ENCODE measurements at places on chromosomes 5 and 9.

- DNase-seq: no peak
Observed at GRCh38 chr5:68746643-68747420, 347.0 kb upstream of the SLC30A5 start.

GRCh38 chr9:20219437-20219836, 402.9 kb downstream of the MLLT3 start:
- DNase-seq: no peak

- no peak for DNase-seq
Observed at GRCh38 chr5:168174376-168174775, 117.1 kb upstream of the WWC1 start.

GRCh38 chr9:33840381-33840780, 23.4 kb downstream of the UBE2R2 start:
- DNase-seq: no peak

GRCh38 chr5:149147676-149148075, 6.4 kb downstream of the ABLIM3 start:
- DNase-seq: no peak

DNA sequence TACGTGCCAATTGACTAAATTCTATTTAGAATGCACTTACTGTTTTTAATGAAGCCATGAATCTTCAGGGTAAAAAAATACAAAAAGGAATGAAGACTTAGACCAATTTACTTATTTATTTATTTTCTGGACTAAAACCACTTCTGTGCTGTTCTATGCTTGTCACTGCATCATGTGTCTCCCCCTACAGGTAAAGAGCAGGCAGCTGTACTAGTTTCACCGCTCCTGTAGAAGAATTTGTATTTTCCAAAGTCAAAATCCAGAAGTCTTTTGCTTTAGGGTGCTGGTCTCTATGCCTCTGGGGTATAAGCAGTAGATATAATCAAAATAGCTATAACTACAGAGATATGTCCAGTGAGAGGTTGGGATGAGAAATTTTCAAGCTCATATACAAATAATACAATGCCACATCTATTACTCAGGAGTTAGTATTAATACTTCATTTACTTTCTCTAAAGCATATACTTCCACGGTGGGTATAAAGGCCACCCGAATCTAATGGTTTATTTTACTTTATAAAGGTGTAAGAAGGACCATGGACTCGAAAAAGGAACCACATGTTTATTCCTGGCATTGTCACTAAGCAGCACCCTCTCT, 591.5 kb downstream of the RAB3C start:
- DNase-seq: peak; percentile 40

DNA sequence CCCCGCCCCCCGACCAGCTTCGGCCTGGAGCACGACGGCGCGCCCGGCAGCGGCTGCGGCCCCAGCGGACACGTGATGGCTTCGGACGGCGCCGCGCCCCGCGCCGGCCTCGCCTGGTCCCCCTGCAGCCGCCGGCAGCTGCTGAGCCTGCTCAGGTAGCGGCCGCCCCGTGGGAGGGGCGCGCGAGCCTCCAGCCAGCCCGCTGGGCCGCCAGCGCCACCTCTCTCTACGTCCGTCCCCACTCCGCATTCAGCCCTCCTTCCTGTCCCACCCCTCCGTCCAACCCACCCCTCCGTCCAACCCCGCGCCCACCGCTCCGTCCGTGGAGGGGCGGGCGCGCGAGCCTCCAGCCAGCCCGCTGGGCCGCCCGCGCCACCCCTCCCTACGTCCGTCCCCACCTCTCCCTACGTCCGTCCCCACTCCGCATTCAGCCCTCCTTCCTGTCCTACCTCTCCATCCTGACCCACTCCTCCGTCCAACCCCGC, 6.5 kb downstream of the ADAMTS13 start:
- DNase-seq: peak; percentile 65

GRCh38 chr5:40798801-40799210, 632 bp upstream of the PRKAA1 start:
- DNase-seq: no peak

GRCh38 chr5:109105631-109106267, 304.0 kb downstream of the PJA2 start:
- DNase-seq: no peak

- DNase-seq: no peak
Observed at GRCh38 chr9:136229096-136230065, 16.2 kb downstream of the QSOX2 start.

DNA sequence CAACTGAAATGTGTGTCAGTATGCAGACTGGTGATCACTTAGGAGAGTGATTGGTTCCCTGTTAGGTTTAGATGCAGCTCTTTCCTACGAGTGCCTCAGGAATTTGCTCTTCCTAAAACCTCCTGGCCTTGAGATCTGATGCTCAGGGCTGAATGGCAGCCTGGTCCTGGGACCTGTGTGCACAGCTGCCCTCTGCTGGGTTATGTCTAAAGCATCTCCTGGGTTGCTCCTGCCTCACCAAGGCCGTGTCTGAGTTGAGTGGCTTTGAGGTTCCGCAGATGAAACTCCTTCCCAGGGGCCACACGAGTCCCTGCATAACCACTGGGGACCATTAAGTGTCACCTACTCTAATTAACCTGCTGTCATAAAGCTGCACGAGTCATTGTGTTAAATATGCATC, 59.5 kb downstream of the MVB12B start:
- peak; percentile 24 for DNase-seq

GRCh38 chr5:52794519-52794918, 6.8 kb downstream of the ITGA1 start:
- no peak for DNase-seq

All from PC-9 (cell line).